ENCODE measurements at places on chromosomes 2 and 18.

GRCh38 chr2:191544461-191545062, 133.4 kb upstream of the NABP1 start:
- DNase-seq: no peak

- no peak for DNase-seq
Observed at GRCh38 chr2:56739413-56739812, 555.6 kb downstream of the CCDC85A start.

DNA sequence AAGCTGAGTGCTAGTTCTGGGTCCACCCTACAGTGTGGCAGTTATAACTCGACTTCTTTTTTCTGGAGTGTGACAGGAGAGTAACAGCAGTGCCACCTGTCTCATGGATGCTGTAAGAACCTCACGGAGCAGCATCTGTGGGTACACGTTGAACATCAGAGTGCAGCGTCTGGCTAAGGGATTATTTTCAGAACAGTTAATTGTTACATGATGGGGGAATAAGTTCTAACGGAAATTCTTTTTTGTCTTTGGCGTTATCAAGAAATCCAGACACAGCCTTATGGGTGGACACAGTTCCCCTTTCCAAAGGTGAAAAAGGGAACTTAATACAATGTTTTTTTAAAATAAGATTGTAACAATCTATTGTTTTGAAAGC, 28.3 kb upstream of the TOGARAM2 start:
- no peak for DNase-seq

DNA sequence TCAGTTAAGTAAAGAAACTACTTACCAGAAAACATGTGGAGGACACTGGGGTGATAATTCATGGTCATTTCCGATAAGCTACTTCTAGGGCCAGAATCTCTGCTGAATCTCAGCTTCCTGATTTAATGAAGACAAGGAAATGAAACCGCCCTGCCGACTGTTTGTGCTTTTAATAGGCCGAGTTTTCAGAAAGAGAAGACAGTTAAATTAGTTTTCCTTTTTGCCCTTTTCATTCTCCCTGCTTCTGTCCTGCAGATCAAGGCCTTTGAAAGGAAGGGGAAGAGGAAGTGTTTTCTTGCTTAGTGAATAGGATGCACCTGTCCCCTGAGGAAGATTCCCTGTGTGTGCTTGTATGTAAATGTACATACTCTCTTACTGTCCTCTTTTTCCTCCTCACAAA, 126.6 kb downstream of the SH3RF3 start:
- DNase-seq: no peak

DNA sequence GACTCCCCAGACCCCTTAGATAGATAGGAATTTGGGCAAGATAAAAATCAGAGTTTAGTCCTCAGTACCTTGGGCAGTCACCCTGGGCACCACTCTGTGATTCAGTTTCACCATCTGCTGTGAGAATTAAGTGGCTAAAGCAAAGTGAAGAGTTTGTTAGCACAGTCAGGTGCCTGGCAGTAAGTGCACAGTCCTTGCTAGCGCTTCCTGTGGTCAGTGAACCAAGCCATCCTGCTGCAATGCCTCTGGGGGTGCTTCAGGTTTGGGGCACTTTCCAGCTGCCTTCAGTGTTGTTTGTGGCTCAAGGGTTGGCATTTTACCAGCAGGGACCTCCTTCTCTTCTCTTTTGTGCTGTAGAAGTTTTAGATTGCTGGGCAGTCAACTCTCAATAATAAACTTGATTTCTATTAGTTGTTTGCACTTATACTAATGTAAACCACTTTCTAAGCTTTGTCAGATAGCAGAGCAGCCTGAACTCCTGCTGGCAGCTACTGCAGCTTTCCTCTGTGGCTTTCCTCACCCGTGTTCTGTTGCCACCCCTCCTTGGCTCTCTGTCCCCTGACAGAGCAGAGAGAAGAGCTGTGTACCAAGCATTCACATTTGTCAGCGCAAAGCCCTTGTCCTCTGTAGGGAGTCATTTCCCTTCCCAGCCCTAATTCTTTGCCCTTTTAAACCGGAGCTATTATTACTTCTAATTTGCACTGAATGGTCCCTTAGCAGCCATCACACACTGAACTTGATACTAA, 48.4 kb upstream of the RMP24 start:
- DNase-seq: no peak

DNA sequence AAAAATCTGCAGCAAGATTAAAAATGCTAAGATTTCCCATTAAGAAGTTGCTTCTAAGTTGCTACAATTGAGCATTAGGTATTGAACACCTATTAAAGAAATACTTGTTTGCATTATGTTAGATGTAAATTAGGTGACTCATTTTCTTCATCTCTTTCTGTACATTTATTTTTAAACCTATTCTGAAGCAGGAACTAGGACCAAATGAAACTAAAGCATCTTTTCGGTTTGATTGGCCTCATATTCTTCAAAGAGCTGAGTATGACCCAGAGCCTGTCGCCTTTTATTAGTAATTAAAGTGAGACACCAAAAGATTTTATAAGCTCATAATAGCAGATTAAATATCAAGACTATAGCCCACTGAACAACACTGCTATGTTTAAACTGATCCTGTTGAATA, 83.4 kb upstream of the ZEB2 start:
- no peak for DNase-seq

GRCh38 chr2:20227894-20228505, 3.1 kb upstream of the SDC1 start:
- DNase-seq: no peak

DNA sequence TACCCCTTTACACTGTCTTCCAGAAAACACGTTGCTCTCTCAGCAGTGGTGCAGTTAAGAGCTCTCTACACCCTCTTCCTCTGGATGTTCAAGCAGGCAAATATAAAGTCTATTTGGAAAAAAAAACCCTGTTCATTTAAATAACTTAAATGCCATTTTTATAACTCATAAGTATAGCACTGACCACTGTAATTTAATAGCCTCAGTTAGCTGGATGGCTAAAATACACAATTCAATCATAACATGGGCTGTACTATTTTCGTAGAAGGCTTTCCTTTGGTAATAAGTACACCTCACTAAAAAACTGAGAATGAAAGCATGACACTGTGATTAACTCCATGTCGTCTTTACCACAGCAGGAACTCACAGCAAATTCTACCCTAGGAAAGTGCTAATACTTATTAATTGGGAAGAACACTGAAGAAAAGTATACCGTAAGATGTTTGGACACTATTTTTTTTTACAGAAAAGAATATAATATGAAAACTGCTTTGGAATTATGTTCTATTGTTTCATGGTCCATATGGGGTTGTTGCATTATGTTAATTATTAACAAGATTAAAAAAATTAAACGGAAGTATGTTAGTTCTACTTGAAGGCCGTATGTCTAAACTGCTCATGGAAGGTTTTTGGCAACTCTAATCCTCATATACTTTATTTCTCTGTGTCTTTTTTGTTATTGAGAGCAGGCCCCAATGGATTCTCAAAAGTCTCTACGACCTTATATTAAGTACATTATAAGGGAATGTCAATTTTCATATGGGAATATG, 269.1 kb downstream of the ZNF385B start:
- no peak for DNase-seq

DNA sequence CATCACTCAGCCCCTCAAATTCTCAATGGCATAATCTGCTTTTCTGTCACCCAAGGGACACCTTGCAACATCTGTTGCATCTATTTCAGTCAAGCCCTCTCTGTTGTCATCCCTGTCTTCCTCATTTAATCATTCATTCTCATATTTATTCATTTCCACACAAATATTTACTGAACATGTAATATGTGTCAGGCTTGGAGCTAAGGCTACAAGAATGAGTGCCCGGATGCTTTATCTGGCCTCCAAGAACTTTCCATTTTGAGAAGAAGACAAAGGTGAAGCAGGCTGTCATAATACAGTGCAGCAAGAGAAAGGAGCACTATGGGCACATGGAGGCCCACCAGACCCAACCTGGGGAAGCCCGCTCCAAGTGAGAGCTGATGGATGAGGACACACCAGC, 15.6 kb downstream of the IL18RAP start:
- DNase-seq: no peak

DNA sequence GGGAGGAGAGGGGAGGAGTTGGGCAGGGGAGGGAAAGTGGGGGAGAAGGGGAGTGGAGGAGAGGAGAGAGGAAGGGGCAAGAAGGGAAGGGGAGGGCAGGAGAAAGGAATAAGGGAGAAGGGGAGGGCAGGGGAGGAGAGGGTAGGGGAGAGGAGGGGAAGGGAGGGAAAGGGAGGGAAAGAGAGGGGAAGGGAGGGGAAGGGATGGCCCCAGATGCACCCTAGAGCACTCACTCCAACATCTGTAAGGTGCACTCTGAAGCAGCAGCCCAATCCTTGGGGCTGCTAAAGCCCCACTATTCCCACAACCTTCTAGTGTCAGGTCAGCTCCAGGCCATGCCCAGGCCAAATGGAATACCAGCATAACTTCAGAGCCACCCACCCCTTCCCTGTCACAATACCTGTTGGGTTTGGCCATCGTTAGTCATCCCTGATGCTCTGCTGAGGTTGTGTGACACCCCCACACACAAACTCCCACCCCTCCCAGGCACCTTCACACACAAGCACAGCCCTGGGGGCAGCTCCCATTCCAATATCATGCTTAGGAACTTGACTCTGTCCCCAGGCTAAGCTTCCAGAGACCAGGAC, 55.7 kb upstream of the PKDCC start:
- no peak for DNase-seq

- DNase-seq: no peak
Observed at GRCh38 chr2:191710411-191710900, 32.5 kb downstream of the NABP1 start.

Data from GM23338 (cell line).